ENCODE measurements at places on chromosomes 2 and 18.

DNA sequence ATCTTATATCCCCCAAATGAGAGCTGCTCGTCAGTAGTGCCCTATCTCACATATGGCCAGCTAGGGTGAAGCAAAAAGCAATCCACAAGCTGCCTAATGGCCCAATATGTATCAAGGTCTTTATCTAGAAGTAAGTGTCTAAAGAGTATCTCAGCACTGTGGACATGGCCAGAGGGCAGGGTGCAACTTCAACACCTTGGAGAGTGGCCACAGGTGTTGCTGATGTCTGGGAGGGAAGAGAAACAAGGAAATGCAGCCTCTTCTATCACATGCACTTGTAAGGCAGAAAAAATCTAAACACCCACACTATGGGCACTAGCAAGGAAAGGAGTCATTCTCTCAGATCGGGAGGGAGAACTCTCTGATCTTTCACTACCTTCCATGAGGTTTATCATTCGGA lies 23.7 kb upstream of the MRPL19 start:
- DNase-seq = no peak

- DNase-seq = peak; percentile 55
Measured at GRCh38 chr18:47413327-47413726, 161.9 kb upstream of the SKOR2 start.

GRCh38 chr2:51387235-51387634 lies 355.3 kb upstream of the NRXN1 start:
- peak; percentile 73 for DNase-seq

DNA sequence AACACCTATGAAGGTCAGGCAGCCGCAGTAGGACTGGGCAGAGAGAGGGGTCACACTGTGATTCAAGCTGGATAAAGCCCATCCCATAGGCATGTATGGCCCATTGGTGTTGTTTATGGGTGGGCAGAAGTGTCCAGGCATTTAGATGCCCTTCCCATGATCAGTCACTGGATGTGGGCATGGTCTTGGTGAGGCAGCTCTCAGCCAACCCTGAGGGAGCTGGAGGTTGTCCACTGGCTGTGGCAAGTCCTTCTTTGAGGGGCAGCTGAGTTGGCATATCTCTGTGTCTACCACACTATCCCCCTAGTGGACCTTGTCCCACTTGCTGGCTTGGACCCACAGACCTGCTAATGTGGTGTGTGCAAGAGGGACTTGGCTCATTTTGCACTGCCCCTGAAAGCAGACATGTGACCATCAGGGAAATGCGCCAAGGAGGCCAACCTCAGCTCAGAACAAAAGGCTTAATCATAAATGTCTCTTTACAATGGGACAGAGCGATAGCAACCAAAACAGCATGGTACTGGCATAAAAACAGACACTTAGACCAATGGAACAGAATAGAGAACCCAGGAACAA lies 82.0 kb downstream of the TMEM17 start:
- no peak for DNase-seq

- DNase-seq = no peak
Measured at GRCh38 chr2:236308855-236309668, 44.9 kb upstream of the ASB18 start.

- no peak for DNase-seq
Measured at GRCh38 chr2:238403632-238404405, 22.9 kb upstream of the ASB1 start.

- no peak for DNase-seq
Measured at GRCh38 chr2:236915186-236915585, 170.5 kb upstream of the COPS8 start.

DNA sequence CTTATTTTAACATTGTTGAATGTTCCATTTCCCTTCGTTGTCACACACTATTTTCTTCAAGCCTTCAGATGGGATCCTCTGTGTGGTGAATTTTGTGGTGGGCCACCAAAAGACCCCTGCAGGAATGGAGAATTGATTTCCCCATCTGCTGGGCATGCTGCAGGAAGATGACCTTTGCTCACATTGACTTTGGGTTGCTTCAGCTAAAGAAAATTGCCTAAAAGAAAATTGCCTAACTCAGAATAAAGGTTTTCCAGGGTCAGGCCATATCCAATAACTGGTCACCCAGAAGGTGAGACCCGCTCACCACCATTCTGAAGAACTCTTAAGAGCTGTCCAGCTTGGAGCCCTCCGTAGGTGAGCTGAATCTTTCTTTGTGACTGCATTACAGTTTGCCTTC lies 192.5 kb downstream of the CDH7 start:
- DNase-seq = no peak

GRCh38 chr2:240250985-240251847 lies 110.8 kb upstream of the OTOS start:
- peak; percentile 87 for DNase-seq

GRCh38 chr18:74265546-74266098 lies 26.1 kb downstream of the CYB5A start:
- no peak for DNase-seq

DNA sequence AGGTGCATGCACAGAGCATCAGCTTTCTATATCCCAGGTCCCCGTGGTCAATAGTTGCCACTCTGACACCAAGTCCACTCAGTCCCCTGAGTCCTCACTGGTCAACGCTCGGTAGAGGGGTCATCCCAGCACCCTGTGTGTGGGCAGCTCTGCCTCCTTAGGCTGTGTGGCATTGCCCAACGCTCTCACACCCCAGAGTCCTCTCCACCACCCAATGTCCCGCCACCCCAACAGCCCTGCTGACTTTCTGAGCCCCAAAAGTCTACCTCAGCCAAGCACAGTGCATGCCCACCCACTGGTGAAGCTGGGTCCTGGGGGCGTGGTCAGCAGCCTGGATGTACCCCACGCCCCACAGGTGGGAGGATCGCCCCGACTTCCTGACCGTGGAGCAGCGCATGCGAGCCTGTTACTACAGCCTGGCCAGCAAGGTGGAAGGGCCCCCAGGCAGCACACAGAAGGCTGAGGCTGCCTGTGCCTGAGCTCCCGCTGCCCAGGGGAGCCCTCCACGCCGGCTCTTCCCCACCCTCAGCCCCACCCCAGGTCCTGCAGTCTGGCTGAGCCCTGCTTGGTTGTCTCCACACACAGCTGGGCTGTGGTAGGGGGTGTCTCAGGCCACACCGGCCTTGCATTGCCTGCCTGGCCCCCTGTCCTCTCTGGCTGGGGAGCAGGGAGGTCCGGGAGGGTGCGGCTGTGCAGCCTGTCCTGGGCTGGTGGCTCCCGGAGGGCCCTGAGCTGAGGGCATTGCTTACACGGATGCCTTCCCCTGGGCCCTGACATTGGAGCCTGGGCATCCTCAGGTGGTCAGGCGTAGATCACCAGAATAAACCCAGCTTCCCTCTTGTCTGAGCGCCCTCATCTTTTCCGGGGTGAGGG lies 25.9 kb downstream of the ZAP70 start:
- no peak for DNase-seq

DNA sequence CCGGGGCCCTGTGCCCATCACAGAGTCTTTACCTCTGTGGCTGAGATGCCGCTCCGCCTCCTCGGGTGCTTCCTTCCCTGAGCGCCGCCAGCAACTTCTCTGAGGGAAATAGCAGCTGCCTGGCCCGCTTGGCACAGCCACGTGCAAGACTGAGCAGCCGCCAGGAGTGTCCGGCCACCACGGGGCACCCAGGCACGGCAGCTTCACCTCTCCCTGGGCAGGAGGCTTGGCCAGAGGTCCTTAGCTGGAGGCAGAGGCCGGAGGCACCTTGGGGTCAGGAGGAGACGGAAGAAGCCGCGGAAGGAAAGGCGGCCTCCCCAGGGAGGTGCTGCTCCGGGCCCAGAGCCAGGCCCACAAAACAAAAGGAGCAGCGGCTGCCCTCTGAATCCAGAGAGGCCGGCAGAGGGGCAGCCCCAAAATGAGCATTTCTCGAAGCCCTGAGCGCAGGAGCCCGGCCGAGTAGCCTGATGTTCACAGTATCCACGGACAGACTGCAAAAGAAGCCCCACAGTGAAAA lies 6.0 kb upstream of the LIMS2 start:
- no peak for DNase-seq

- no peak for DNase-seq
Measured at GRCh38 chr2:121212661-121213325, 72.2 kb downstream of the TFCP2L1 start.

GRCh38 chr2:3302751-3303582 lies 74.7 kb downstream of the EIPR1 start:
- DNase-seq = no peak

DNA sequence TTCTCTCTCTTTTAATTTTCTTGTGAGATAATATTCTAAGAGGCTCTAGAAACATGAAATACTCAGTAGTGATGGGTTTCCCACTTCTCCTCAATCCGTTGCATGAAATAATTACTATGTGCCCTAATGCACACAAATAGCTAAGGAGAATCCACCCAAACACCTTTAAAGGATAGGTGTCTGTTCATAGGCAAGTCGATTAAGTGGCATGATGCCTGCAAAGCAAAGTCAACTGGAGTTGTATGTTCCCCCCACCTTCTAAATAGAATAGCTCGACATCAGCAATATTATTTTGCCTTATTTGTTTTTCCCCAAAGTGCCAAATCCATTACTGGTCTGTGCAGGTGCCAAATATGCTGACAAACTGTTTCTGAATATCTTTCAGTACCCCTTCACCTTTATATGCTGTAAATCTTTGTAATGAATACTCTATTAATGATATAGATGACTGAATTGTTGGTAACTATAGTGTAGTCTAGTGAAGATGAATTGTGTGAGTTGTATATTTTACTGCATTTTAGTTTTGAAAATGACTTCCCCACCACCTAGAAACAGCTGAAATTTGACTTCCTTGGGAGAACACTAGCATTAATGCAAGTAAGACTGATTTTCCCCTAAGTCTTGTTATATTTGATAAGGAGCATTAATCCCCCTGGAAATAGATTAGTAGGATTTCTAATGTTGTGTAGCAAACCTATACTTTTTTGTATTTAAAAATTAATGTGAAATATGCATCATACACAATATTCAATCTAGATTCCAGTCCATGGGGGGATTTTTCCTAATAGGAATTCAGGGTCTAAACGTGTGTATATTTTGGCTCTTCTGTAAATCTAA lies 9.0 kb downstream of the TBR1 start:
- DNase-seq = peak; percentile 15

DNA sequence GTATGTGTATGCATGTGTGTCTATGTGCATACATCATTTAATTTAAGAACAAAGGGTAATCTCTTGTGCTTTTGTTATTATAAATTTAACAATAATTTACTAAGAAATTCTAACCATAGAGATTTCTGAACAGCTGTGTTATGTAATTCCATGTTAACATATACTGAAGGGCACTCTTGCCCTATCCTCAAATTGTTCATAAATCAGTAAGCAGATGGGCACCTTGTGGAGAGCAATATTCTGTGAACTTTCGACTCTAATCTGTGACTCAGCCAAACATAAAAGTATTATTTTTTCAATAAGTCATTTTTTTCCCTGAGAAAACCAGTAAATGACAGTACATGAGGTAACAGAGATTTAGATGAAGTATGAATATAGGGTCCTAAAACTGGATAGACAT lies 938.3 kb upstream of the CRIM1 start:
- DNase-seq = no peak

DNA sequence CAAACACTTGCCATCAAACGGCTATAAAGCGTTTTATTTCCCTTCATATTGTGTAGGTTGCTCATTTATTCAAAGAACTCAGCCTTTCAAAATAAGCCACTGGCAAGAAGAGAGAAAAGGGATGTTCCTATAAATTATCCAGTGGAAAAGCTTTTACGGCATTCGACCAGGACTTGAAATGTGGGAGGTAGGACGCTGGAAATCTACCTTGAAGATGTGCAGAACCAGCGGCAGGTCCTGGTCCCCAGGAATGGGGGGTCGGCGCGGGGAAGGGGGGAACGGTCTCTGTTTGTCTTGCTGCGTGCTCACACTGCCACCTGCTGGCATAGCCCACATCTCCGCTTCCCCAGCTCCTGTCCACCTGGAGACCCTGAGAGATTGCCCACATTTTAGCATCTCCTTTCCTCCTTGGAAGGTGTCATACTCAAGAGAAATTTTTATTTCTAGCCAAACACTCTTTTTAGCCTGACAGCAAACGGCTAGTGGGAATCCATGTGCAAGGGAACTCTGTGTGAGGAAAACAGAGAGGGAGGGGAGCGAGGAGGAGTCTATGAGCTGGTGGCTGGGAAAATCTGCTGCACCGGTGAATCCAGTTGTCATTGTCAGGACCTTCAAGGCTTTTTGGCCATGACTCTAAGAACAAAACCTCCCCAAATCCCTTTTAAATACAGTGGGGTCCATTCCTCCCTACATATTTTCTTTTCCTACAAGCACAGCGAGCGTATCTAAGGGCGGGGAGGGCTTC lies 349.0 kb upstream of the PKDCC start:
- peak; percentile 19 for DNase-seq

- no peak for DNase-seq
Measured at GRCh38 chr2:218960309-218961165, 1.1 kb downstream of the CDK5R2 start.

DNA sequence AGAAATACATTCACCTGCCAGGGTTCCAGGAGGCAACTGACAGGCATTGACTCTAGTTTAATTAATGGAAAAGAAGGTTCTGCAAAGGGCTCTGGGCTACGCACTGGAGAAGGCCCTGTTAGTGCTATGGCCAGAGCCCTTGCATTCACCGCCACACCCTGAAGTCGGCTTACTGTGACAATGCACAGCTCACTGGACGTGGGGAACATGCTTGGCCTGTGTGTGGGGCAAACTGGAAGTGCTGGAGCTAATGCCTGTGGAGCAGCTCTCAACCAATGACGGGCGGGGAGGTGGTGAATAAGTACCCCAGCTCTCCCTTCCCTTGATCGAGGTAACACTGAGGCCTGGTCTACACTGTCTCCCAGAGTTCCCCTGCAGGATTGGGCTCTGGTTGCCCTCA lies 209.8 kb downstream of the HAUS1 start:
- DNase-seq = no peak

DNA sequence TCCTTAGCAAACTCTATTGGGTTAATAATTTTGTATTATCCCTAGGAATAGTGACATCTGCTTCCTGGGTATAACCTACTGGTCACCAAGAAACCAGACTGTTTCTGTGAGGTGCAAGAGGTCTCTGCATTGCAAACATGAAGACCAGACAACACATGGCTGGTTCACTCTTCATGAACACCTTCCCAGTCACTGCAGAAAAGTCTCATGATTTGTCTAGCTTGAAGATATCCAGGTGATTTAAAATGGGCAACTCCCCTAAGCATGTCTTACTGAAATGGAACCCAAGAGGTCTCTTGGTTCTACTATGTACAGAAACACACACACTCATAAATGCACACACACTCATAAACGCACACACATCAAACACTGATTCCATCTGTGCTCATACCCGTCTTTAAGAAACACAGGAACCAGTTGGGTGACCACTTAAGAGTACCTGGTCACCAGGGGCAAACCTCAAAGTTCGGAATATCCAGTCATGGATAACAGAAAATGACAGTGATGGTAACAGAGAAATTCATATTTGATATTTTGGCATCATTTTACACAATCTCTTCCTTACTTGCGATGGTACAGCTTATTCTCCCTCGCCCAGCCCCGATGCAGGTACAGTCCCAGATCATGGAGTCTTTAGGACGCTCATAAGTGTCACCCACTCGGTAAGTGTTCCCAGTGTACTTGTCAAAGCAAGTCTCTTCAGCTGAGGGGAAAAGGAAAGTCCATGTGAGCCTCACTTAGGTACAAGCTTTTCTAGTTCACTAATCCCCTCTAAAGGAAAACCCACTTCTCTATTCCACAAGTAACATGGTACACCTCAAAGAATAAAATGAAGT lies 2.9 kb downstream of the FN1 start:
- DNase-seq = peak; percentile 47

- DNase-seq = no peak
Measured at GRCh38 chr2:226888971-226889370, 53.1 kb downstream of the RHBDD1 start.

- peak; percentile 58 for DNase-seq
Measured at GRCh38 chr2:20326163-20326780, 24.4 kb downstream of the PUM2 start.

GRCh38 chr2:42164971-42165370 lies 4.2 kb upstream of the EML4 start:
- DNase-seq = no peak

GRCh38 chr2:212364112-212364985 lies 174.3 kb downstream of the ERBB4 start:
- peak; percentile 44 for DNase-seq

Measured in astrocyte of the spinal cord (primary cell).